Keratinocyte (primary cell): ENCODE measurements at places on chromosomes 3 and 15. TPM values are rescaled to one million over a fixed set of nuclear protein-coding genes. Genes with fewer than 3 reads are reported as not detected.

DNA sequence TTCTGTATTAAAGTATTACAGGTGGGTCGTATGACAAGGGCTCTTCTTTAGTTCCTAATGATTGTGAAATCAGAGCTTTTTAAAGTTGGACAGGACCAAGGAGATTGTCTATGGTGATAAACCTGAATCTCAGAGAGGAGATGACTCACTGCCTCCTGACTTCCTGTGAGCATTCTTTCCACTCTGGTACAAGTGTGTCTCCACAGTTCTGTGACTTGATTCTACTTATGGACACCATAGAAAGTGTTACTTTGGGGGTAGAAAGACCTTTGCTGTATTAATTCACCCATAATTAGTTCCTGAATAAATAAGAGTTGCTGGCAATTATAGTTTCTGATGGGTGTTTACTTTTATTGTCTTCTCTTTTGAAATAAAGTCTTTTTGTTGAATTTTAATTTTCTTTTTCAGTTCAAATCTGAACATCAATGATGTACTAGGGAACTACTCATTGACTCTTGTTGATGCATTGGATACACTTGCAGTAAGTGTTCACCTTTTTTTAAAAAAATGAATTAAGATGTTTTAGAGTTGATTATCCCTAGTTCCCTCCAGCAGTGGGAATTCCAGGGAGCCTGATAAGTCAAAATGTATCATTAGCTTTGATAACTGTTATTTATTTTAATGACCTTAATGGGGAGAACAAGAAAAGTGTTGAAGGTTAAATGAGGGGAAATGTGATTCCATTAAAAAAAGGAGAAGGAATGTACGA is 7.4 kb downstream of the EDEM1 start:
- peak; percentile 53 for DNase-seq

GRCh38 chr15:70627734-70628548 is 135.4 kb downstream of the UACA start:
- DNase-seq = no peak

Gene LDHAL6B
- not detected in 3 replicates for polyA plus RNA-seq

Gene LEKR1
- polyA plus RNA-seq = 0.14 to 0.63 TPM in 2 of 3 replicates, not detected in the other
